T-helper 1 cell (primary cell): ENCODE measurements at places on chromosomes 7 and 10.

GRCh38 chr10:114271779-114272167 is 32.7 kb downstream of the VWA2 start:
- no peak for DNase-seq

DNA sequence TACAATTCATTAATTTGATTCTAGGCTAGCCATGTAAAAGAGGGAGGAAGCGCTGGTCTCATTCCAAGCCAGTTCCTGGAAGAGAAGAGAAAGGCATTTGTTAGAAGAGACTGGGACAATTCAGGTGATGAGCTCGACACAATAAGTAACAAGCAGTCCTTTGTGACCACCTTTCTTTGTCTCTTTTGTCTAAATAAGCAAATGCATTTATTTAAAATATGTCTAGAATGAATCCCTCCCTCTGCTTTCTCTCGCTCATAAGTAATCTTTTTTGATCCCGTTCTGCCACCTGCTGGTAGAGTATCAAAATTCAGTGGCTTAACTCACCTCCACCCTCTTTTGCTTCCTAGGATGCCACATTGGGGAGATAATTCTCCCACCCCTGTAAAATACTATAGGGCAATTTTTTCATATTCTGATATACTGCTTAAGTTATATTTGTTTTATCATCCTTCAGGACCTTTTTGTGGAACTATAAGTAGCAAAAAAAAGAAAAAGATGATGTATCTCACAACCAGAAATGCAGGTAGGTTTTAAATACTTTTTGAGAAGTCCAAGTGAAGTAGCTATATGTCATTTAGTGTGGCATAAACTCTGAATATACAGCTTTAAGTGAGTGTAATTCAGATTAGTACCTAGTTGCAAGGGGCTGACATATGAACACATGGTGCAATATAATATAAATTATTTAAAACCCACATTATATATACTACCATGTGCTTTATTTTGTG is 91.5 kb downstream of the GSDME start:
- peak; percentile 43 for DNase-seq

DNA sequence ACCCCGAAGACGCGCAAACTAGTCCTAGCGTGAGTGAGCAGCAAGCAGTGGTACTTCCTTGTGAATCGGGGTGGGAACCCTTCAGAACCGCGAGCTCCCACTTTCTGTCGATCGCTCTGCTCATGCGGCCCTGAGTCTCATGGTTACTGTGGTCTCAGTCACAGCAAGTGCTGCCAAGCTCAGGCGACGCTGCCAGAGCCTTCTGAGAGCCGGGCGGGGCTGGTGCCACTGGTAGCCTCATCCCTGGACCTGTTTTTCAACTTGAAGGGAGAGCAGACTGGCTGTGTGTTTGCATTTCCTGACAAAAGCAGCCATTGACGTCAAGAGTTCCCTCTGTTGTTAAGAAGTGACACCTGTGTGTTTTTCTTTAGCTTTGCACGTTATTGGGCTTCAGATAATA is 32.9 kb upstream of the BHLHA15 start:
- no peak for DNase-seq

GRCh38 chr10:132836832-132837540 is 51.0 kb upstream of the NKX6-2 start:
- DNase-seq, result peak; percentile 26

GRCh38 chr10:32381165-32381564 is 34.2 kb upstream of the EPC1 start:
- DNase-seq, result no peak

- no peak for DNase-seq
Observed at GRCh38 chr10:124291001-124291701, 127.6 kb downstream of the OAT start.

- no peak for DNase-seq
Observed at GRCh38 chr10:70583669-70584037, 18.9 kb downstream of the PRF1 start.

- DNase-seq, result no peak
Observed at GRCh38 chr10:58859526-58859925, 316.9 kb upstream of the PHYHIPL start.

- DNase-seq, result no peak
Observed at GRCh38 chr10:116272440-116273283, at the start of gene GFRA1. GFRA1 (minus strand) TSS chr10:116273206; CDS start chr10:116272029, 1,177 bp downstream.

DNA sequence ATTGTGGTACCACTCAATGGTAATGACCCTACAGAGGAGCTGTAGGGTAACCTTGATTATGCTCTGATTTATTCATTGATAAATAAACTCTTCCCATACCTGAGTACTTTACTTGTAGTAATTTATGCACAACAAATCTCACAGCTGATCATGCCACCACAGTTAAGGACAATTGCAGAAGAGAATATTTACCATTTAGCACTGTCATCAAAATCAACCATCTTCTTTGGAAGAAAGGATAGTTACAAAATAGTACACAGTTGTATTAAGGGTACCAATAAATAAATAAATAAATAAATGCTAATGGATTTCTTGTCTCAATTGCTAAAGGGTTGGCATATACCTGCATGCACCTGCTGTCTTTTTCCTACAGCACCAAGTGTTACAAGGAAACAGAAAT is 97.6 kb upstream of the PDE1C start:
- no peak for DNase-seq

DNA sequence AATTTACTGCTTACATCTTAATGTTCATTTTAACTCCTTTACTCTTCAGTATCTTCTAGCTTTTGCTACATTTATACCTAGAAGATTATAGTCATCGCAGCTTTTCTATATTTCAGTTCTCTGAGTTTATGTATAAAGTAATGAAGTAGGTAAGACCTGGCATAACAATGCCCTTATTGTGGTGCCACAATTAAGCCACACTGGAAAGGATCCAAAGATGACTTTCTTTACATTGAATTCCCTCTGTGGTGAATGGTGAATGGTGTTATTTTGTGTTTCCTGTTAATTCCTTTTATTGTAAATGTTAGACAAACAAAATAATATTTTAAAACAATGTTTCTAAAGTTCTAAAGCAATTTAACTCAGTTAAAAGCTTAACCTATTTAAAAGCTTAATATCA is 36.2 kb downstream of the SEMA3D start:
- DNase-seq, result no peak

GRCh38 chr10:24701447-24701846 is 22.2 kb downstream of the ARHGAP21 start:
- DNase-seq, result no peak

- no peak for DNase-seq
Observed at GRCh38 chr10:59575269-59575668, 134.4 kb downstream of the SLC16A9 start.

- no peak for DNase-seq
Observed at GRCh38 chr10:122191936-122192541, 79.1 kb upstream of the BTBD16 start.

DNA sequence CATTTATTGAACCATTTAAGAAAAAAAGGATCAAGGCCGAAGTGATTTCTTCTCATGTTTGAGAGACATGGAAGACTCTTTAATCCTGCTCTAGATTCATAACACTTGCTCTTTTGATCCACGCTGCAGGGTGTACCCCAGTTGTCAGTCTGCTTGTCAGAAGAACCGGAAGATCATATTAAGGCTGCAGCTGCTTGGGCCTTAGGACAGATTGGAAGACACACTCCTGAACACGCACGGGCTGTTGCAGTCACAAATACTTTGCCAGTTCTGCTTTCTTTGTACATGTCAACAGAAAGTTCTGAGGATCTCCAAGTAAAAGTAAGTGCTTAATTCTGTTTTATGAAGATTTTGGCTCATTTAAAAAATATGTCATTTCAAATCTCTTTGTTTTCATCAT is 46.3 kb downstream of the SPAG6 start:
- DNase-seq, result no peak

DNA sequence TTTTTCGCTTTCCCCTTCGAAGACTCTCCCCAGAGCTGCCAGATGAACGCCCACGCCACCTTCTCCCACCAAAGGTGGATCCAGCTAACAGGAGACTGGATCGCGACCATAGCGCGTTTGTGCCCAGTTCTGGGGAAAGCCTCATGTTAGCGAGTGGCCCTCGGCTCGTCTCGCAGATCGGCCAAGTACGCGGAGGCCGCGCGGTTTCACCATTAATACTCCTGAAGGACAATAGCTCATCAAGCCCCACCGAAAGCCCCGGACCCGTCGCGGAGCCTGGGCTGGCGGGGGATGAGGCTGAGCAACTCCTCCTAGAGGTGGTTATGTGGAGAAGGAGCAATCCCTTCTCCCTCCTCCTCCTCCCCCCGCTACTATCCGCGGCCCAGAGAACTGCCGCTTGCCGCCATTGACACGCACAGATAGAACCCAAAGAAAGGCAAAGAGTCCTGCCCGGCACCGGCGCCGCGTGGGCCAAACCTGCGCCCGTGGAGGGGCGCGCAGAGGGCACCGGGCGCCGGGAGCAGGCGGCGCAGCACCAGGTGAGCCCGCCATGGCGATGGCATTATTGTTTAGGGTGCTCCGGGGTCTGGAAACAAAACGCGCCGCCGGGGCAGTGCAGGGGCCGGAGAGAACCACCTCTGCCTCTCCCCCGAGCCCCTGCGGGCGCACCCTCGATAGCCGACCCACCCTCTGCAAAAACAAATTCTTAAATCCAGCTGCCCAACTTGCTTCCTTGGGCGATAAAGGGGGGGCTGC is at the start of gene MACROH2A2:
Gene MACROH2A2 (plus strand): TSS at position 385 of the 756 bp plus-strand sequence. CDS start 22,813 bp downstream, outside the sequence.
- DNase-seq, result no peak

- DNase-seq, result no peak
Observed at GRCh38 chr7:126511046-126511445, 741.7 kb downstream of the GRM8 start.

DNA sequence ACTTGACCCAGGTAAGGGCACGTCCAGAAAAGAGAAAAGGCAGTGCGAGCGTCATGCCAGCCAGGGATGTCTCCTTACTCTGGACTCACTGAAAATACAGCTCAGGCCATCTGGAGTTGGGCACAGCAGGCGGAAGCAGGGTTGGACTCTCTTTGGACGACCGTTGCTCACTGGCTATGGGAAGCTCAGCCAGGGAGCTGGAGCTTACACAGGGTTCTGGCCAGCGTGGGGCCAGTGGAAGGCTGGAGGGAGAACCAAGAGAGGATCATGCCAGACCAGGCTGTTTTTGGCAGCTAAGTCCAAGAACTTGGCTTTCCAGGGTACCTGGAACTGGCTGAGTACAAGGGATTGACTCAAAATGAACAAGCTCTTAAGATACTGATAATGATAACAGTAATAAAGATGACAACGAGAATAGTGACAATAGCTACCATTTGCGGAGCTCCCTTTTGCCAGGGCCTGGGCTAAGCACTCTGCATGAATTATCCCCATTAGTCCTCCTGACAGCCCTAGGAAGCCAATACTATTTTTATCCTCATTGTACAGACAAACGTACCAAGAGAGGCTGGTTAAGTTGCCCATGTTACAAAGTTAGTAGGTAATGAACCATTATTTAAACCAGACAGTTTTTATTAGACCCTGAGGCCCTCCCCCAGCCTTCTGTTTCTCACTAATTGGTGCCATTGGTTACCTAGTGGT is 177.6 kb downstream of the PTPN20 start:
- no peak for DNase-seq

GRCh38 chr10:123930340-123931001 is 38.9 kb upstream of the CPXM2 start:
- no peak for DNase-seq

DNA sequence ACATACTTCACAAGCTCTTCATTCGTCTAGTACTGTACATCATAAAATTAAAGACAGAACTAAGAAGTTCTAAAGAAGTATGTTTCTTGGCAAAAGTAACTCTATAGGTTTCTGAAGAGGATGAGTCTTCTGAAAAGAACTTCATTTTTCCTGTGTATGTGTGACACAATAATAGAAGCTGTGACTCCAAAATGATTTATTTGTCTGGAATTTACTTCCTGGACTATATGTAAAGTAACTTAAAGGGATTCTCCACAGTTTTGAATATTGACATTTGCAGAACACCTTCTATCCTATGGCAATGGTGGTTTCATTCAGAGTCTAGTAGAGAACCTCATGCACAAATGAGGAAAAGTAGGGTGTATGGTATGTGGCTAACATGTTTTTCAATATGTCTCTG is 19.8 kb upstream of the CLDN12 start:
- DNase-seq, result no peak

DNA sequence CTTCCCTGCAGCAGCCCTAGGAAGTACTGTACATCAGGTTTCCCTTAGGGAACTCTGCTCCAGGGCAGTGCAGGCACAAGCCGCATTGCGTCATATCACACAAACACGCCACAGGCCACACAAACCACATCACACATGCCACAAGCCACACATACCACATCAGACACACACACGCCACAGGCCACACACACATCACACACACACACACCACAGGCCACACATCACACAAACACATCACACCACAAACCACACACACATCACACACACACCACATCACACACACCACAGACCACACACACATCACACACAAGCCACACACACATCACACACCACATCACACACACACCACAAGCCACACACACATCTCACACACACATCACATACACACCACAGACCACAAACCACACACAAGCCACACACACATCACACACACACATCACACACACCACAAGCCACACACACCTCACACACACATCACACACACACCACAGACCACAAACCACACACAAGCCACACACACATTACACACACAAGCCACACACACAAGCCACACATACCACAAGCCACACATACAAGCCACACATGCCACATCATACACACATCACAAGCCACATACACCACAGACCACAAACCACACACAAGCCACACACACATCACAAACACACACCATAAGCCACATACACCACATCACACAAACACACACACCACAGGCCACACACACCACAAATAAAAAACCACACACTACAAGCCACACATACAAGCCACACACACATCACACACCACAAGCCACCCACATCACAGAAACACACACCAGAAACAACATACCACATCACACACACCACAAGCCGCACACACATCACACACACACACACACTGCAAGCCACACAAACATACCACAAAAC is 53.4 kb downstream of the TMEM209 start:
- peak; percentile 32 for DNase-seq

GRCh38 chr7:94498918-94499317 is 10.7 kb upstream of the CASD1 start:
- DNase-seq, result no peak

DNA sequence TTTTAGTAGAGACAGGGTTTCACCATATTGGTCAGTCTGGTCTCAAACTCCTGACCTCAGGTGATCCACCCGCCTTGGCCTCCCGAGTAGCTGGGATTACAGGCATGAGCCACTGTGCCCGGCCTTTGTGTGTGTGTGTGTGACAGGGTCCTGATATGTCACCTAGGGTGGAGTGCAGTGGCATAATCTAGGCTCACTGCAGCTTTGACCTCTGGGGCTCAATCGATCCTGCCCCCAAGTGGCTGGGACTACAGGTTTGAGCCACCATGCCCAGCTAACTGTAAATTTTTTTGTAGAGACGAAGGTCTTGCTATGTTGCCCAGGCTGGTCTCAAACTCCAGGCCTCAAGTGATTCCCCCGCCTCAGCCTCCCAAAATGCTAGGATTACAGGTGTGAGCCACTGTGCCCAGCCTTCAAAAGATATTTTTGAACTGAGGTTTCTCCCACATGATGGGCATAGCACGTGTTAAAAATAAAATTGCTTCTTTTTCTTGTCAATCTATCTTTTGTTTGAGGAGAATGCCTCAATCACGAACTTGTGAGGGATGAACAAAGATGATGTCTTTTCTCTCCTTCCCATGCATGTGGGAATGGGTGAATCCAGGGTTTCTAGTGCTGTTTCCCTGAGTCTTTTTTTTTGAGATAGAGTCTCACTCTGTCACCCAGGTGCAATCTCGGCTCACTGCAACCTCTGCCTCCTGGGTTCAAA is 30.8 kb upstream of the PSAP start:
- no peak for DNase-seq

- no peak for DNase-seq
Observed at GRCh38 chr10:102776779-102777456, 33.2 kb downstream of the WBP1L start.
